ENCODE measurements at places on chromosomes 13 and 19.
A peak's percentile ranks its signal among the peaks of the same experiment; 100 is the strongest.

GRCh38 chr19:15813916-15814315 lies 1.5 kb downstream of the OR10H1 start:
- DNase-seq: no peak

DNA sequence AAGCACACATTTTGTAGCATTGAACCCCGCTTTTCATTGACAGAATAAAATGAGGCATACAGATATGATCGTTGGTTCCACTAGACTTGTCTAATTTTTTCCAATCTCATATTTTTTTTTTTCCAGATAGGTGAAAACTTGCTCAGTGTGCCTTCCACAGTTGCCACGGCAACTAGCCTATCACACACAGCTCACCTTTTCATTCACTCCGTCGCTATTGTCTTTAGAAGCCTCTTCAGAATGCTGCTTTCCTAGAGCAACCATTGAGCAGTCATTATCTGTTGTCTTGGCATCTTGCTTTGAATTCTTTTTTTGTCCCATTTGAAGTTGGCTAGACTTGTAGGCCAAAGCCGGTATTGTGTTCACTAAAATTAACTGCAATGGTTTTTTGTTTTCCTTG lies 37.7 kb upstream of the ESD start:
- DNase-seq: no peak

DNA sequence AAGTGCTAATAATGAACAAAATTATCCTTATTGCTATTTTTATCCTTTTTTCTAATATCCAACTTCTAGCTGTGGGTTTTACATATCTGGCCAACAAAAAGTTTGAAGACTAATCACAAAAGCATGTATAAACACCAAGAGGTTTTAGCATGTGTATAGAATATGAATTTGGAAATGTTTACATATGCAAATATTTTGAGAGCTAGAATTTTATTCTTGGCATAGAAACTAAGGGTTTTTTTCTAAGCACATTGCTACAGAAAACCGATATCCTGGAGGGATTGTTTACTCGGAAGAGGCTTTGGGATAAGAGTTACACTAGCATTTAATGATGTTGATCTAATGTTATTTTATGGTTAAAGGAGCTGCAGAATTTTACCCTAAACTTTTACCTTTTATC lies 392.1 kb downstream of the EFNB2 start:
- DNase-seq: no peak

GRCh38 chr13:66367356-66367755 lies 862.8 kb downstream of the PCDH9 start:
- DNase-seq: no peak

DNA sequence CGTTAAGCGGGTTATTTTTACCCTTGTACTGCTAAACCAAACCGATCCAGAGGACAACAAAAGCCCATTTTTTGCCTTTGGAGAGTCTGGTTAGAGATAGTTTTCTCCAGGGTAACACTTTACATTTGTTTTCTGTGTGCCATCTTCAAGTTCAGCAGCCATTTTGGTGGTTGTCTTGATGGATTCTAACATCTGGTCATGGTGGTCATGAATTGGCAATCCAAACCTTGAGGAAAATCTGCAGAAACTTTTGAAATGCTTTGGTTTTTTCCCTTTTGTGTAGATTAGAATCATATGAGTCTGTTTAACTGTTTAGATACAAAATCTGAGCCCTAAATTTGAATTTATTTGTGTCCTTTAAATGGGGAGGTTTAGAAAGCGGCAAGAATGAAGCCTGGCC lies 16.6 kb downstream of the HNRNPM start:
- DNase-seq: no peak

GRCh38 chr19:19610376-19611202 lies 7.9 kb downstream of the PBX4 start:
- no peak for DNase-seq

- no peak for DNase-seq
These were observed 244.9 kb downstream of the NDFIP2 start for GRCh38 chr13:79725841-79726240.

DNA sequence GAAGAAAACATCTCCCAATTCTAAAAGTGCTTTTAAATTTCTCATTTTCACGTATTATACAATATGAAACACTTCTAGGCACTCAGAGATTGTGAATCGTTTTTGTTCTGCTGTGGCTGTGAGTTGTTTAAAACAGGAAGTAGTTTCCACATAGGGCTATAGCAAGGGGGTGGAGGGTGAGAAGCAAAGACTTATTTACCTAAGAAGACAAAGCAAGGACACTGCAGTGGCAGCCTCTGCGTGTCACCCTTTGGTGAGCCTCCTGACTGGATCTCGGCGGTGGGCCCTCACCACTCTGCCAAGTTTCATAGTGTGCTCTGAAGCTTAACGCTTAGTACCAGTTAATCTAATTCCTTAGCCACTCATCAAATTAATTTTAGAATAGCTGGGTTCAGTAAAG lies 56.8 kb downstream of the TNFSF13B start:
- DNase-seq: no peak

DNA sequence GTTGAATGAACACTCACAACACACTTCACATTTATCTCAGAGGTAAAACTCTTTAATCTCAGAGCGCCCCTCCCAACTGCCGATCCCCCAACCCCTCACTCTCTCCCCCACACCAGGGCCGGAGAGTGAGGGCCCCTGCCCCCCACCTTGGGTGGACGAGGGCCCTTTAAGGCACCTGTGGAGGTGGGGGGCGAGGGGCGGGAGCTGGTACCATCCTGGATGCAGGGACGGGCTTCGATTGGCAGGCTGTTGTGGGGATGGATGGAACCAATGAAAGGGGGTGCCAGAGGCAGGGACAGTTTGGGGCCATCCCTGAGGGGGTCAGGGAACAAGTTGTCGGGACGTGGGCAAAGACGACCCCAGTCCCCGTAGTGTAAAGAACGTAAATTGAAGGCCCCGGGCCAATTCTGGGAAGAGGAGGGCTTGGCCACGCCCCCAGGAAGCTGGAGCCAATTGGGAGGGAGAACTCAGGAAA lies 1.7 kb upstream of the PNKP start:
- DNase-seq: no peak

DNA sequence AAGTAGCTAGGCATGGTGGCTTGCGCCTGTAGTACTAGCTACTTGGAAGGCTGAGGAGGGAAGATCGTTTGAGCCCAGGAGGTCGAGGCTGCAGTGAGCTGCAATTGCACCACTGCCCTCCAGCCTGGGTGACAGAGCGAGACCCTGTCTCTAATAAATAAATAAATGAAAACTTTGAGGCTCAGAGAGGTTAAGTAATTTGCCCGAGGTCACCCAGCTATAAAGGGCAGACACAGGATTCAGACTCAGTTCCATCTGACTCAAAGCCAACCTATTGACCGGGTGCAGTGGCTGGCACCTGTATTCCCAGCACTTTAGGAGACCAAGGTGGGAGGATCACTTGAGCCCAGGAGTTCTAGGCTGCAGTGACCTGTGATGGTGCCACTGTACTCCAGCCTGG lies 7.4 kb upstream of the OLFM2 start:
- no peak for DNase-seq

DNA sequence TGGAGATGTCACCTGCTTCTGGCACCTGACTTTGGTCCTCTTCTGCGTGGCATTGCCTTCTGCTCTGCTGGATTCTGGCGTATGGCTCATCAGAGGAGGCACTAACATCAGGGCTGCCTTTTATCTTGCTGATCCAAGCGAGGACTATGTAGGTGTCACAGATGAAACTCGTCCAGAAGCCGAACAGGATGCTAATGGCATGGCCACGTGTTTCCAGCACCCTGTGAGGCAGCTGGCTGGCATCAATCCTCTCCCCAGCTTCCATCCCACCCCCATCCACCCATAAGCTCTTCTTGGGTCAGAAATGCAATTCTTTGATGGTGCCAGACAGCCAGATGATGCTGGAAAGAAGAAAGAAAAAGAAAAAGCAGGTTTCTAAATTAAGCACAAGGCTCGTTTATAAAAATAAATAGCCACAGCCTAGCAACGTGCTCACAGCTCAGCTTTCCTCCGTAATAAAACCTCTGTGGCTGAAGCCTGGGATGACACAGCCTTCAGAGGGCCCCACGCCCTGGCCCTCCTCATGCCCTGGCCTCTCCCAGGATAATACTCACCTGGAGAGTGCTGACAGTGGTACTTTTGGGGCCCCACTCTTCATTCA lies 212.9 kb upstream of the SERP2 start:
- DNase-seq: no peak

- DNase-seq: no peak
These were observed 5.7 kb downstream of the PTPRS start for GRCh38 chr19:5334824-5335500.

GRCh38 chr13:21176215-21176981 lies at the start of the genes MRPL57 and SKA3:
Gene MRPL57 (plus strand): TSS chr13:21176658. CDS start chr13:21176917, 259 bp downstream.
Gene SKA3 (minus strand): TSS chr13:21176552. CDS start chr13:21176477, 75 bp downstream.
- peak; percentile 90 for DNase-seq

DNA sequence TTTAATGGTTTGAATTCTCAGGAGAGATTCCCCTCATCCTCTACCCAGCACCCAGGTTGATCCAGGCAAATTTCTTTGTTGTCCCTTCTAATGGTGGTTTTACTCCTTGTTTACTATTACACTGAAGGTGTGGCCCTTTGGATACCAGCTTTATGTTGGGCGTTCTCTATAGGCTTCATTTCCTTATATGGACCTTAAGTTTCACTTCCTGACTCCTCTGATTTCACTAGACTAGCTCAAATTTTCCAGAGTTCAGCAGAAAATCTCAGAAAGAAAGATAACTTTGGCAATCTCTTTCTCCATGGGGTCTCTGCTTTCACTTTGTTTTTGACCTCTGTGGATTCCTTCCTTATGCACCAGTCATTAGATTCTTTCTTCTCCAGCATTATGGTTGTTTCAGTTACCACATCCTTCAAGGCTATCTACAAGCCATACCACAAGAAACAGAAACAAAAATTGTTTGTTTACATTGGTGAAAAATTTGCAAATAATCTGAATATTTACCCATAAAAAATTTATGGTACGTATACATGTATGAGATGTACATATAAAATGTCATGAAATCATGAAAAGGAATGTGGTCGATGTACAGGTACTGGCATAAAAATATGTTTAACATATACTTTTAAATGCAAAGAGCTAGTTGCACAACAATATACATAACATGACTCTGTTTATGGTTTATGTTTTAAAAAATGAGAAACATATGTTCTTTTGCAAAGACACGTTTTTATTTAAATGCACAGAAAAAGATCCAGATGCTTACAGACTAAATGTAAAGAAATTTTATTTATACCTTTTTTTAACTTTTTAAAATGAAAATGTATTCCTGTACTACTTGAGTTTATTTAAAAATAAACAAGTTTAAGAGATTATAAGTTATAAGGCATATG lies 212.6 kb downstream of the LACC1 start:
- DNase-seq: no peak

DNA sequence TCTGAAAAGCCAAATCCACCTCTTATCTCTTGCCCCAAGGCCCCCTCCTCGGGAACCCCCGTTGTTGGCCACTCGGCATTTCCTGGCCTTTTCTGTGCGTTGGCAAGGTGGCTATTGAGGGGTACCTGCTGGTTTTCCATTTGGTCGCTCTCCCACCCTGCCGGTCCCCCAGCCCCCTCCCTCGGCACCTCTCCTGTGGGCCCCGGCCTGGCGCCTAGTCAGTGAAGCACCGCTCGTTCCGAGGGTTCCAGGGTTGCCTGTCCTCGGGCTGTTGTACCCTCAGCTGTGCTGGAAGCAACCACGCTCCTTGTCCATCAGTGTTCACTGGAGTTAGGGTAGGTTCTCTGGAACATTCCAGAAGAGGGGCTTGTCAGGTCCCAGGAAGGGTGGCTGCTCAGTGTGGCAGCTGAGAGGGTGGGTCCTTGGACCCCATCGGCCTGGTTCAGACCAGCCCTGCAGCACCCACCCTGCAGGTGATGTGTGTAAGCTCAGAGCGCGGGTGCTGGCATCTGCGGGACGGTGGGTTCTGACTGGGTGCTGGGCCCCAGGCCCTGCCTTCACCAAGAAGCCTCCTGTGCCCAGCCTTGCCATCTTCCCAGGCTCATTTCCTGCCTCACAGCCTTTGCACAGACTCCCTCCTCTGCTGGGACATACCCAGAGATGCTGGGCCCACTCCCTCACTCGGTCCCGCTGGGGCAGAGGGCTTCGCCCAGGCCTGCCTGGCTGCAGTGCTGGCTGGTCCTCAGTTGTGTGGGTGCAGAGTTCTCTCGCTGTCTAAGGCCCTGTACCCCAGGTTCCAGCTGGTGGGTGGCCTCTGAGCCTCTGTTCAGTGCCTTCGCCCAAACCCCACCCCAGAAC lies 21.3 kb downstream of the NKPD1 start:
- no peak for DNase-seq

GRCh38 chr19:37988758-37989635 lies 82.0 kb downstream of the SIPA1L3 start:
- DNase-seq: no peak

DNA sequence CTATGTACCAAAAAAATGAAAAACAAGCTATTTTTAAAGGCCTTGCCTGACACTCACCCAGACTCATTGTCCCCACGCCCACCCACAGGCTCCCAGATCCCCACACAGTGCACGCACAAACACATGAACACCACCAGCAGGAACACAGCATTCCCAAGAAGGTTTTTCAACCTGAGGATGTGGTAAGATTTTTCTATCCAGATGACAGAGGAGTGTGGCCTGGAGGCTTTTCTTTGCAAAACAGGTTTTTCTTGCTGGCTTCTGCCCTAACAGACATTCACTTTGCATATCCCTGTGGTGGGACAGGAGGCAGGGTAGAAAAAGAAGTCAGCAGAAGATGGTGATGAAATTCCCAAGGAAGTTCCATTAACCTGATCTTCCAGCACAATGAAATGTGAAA lies 97.8 kb downstream of the KLF12 start:
- DNase-seq: no peak

Data from stimulated activated CD4-positive, alpha-beta T cell treated with anti-CD3 and anti-CD28 coated beads, TNF-alpha, amount 100 ng/mL, for 1 hour (primary cell).